ENCODE measurements at places on chromosomes 6 and 20.

GRCh38 chr6:163457637-163458561, 43.4 kb downstream of the QKI start:
- peak; percentile 15 for DNase-seq

DNA sequence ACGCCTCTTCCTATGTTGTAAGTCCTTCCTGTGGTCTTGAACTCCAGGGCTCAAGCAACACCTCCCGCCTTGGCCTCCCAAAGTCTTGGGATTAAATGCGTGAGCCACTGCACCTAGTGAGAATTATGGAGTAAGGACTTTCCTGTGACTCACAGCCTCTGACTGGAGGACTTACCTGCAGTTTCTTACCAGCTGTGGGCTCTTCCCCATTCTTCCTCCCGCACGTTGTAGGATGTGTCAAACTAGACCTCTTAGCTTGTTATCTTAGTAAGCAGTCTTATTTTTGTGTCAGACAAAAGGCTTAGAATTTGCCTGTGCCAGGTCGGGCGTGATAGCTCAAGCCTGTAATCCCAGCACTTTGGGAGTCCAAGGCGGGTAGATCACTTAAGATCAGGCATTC, 30.9 kb downstream of the BAK1 start:
- no peak for DNase-seq

- DNase-seq, result no peak
Measured at GRCh38 chr6:65545920-65546319, 161.1 kb downstream of the EYS start.

GRCh38 chr6:124795643-124796463, 166.4 kb upstream of the RNF217 start:
- DNase-seq, result peak; percentile 6

DNA sequence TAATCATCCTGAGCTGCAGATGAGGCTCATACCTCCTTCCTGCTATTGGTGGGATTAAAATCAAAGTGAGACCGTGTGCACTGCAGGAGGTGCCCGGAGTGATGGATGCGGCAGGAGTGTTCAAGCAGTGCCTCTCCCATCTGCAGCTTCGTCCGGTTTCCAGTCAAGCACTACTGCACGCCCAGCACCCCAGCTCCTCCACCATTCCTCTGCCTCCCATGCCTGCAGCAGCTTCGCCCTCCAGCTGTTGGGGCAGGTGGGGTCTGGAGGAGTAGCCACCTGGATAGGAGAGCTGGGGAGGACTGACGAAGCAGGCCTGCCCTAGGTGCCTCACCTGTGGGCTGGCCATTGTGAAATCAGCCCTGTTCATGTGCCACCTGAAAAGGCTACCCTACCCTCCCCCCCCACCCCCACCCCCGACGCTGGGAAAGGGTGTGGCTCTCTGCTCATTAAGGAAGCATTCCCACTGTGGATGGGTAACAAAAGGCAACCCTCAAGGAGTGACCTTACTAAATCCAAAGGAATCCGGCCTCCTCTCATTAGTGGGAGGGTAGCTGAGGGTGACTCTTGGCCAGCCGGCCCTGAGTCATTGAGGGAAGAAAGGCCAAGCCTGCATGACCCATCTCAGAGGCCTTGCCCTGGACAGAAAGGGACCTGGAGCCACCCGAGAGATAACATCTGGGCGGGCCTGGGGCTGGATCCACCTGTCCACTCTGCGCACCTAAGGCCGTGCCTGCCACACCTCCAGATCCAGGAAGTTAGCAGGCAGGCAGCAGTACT, 115.9 kb upstream of the ARMC2 start:
- no peak for DNase-seq

DNA sequence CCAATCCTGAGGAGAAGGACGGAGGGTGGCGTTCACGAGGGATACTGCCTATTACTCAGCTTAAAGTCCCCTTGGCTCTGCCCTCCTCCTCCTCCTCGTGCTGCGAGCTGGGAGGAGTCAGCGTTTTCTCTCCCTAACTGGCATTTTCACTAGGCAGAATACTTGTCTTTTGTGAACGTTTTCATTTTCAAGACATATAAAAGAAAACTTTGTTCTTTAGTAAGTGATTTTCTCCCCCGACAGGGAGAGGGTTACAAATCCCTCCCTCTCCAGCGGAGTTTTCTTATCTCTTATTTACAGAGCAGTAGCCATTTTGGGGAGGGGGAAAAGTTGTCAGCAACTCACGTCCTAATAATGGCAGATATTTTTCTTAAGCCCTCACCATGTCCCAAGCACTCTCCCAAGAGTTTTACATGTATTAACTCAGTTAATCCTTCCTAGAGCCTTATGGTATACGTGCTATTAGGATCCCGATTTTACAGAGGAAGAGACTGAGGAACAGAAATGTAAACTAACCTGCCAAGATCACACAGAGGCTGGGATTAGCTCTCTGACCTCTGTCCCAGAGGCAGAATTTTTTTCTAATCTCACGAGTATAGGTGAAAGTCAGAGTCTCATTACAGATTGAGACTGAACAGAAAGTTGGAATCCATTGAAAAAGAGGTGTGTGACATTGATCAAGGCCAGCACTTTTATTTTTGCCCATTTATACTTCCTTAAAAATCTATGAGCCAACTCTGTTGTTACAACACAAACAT, 30.0 kb upstream of the ZNF217 start:
- peak; percentile 71 for DNase-seq

GRCh38 chr6:33783781-33784520, 5.0 kb downstream of the LEMD2 start:
- no peak for DNase-seq

GRCh38 chr6:43544461-43544860, 27.6 kb downstream of the POLR1C start:
- DNase-seq, result no peak

GRCh38 chr20:17939622-17940223, 28.9 kb downstream of the SNX5 start:
- no peak for DNase-seq

- no peak for DNase-seq
Measured at GRCh38 chr6:13357551-13358075, 29.3 kb upstream of the TBC1D7 start.

DNA sequence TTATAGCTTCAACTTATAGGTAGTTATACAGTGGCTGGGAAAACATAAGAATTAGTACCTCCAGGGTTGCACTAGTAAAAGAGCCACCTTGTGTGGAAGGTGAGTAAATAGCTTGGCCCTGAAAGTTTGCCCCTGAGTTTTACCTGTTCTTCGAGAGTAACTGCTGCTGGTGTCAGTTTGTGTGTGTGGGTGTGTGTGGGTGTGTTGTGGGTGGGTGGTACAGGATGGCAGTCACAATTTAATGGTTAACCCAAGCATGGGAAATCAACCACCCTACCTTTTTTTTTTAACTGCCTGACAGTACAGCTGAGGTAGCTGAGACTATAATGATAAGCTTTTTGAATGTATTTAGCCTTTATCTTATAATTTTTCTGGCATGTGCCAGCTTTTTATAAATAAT, 137.3 kb downstream of the STXBP5 start:
- DNase-seq, result no peak

DNA sequence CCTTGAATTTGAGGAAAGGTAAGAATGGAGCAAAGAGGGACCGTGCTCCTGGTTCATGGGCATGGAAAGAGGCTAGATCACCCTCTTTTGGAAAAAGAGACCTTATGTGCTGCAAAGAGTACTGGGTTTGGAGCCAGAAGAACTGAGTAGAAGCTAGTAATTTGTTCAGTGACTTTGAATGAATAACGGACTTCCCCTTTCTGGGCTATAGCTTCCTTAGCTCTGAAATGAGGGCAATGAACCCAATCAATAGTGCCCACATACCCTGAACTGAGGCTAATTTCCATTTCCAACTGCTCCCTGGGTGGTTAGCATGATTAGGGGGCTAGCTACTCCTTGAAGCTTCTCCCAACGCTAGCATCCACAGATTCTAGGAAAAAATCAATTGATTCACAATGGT, 121.4 kb downstream of the UNC5CL start:
- DNase-seq, result no peak

GRCh38 chr20:774660-775057, 6.4 kb upstream of the SLC52A3 start:
- DNase-seq, result no peak

- DNase-seq, result peak; percentile 29
Measured at GRCh38 chr20:53034899-53035298, 62.7 kb downstream of the TSHZ2 start.

DNA sequence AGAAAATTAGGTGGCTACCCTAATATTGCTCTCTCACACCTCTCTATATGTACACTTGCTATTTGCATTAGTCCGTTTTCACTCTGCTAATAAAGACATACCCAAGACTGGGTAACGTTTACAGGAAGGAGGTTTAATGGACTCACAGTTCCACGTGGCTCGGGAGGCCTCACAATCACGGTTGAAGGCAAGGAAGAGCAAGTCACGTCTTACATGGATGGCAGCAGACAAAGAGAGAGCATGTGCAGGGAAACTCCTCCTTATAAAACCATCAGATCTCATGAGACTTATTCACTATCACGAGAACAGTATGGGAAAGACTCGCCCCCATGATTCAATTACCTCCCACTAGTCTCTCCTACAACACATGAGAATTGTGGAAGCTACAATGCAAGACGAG, 53.4 kb downstream of the EPM2A start:
- DNase-seq, result no peak

DNA sequence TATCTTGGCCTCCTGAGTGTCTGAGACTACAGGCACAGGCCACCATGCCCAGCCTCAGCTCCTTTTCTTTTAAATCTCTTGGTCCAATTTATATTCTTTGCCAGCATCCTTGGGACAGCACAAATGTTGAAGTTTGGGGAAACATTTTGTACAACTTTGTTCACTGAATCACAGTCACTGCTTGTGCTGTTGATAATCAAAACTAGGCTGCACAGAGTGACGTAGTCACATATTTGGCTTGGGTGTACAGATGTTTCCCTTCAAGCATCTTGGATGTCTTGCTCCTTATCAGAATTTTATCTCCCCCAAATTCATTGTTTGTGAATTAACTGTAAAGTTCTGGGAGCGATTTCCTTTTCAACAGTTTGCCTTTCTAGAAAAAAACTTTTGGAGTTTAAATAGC, 17.9 kb downstream of the CARMIL1 start:
- no peak for DNase-seq

GRCh38 chr6:152135755-152136448, 328.4 kb downstream of the ESR1 start:
- DNase-seq, result no peak

GRCh38 chr6:138817799-138818198, 21.9 kb downstream of the ECT2L start:
- DNase-seq, result peak; percentile 65

- no peak for DNase-seq
Measured at GRCh38 chr20:64196309-64196708, 32.1 kb downstream of the MYT1 start.

DNA sequence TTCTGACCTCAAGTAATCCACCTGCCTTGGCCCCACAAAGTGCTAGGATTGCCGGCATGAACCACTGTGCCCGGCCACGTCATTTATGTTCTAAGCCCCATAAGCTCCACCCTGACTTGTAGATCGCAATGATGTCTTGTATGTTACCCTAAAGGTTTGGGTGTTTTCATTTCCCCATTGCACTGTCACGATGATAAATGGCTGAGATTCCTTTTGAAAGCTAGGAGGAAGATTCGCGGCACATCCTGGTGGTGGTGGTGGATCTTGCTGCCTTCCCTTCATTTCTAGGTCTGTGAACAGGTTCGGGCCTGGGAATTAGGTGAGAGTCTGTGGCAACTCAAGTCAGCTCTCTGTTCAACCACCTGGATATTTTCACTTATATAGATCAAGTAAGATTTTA, 28.3 kb downstream of the MUC22 start:
- no peak for DNase-seq

DNA sequence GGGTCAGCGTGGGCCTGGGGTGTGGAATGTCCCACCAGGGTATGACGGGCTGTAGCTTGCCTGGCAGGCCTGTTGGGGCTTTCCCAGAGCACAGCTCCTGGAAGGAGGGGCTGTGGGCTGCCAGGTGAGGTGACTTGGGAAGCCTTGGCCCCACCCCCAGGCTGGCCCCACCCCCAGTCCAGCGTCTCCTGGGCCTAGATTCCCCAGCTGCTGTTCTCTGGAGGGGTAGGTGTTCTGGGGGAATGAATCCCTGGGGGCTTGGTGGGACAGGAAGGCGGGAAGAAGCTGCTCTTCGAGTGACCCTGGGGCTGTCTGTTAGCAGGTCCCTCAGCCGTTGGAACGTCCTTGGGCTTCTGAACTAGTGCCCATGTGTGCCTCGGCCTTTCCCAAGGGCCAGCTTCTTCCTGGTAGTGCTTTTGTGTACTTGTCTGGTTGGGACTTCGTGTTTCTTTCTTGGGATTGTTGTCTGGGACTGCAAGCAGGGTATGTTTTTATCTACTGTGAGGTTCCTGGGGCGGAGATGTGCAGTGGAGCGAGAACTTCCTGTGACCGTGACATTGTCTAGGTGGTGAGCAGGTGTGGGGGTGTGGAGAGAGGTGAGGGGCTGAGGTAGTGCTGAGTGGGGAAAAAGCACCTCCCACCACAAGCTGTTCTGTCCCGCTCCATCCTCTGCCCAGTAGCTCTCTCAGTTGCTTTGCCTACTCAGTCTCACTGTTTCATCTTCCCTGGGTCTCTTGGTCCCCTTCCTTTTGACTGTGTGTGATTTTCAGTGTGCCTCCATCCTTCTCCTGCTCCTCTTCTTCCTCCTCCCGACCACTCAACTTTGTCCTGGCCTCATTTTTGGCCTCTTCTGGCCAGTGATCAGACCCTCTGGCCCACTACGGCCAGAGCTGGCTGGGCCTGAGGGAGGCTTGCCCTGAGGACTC, 1.3 kb upstream of the DDR1 start:
- DNase-seq, result no peak

DNA sequence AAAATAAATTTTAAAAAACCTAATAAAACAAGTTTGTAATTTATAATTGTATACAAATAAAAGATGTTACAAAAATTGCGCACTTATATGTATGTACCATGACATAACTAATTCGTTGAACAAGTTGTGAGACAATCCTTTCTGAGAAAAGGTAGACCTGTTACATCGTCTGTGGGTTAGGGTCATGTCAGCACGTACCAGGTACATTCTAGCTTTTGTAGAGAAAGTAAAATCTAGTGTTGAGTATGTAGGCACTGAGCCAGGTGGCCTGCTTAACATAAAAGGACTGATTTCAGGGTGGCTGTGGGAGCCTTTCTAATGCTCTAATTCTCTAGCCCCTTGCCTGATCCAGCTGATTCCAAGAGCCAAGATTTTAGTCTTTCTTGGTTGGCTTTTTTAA, 10.4 kb downstream of the RPL7L1 start:
- DNase-seq, result peak; percentile 26

- no peak for DNase-seq
Measured at GRCh38 chr20:4809707-4810106, 88.0 kb downstream of the PRND start.

DNA sequence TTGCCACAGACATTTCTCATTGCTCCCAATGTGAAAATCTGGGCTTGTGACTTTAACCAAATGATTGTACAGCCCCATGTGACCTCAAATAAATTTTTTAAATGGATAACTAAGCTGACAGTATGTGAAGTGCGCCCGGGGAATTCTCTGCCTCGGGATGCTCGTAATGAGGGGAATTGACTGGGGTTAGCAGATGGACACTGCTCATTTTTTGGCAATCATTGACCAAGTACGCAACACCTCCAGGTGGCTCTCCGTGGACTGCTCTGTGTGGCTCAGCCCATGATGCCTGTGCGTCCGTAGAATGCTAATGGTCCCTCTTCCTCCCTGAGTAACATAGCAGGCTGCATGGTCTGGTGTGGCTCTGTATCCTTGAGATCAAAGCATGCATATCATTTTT, 42.4 kb downstream of the FARS2 start:
- DNase-seq, result no peak

GRCh38 chr20:43667341-43668132, 623 bp downstream of the MYBL2 start:
- peak; percentile 34 for DNase-seq
